ENCODE measurements at places on chromosomes 6 and 20. TPM values are rescaled to one million over a fixed set of nuclear protein-coding genes. Genes with fewer than 3 reads are reported as not detected.

PKHD1 gene
- not detected for polyA plus RNA-seq

MCM8 gene
- 4.7 TPM for polyA plus RNA-seq

LSM14B gene
- polyA plus RNA-seq = 48.2 TPM

C6orf132 gene
- polyA plus RNA-seq = 0.51 TPM

HELZ2 gene
- 7.9 TPM for polyA plus RNA-seq

DCDC2 gene
- polyA plus RNA-seq = not detected

DNA sequence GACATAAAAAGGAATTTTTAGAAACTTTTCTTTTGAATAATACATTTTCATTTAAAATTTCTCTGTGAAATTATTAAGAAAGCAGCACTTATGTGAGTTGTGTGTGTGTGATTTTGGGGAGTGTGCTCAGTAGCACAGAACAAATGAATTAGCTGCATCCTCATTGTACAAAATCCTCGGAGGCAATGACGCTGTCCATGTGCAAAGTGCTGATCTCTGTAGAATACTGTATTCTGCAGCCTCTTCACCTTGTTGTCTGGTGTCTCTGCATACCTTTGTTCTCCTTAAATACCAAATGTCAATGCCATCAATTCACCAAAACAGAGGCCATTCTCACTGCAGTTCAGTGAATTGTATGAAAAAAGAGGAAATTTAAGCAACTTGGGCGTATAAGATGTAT, 838.4 kb downstream of the QKI start:
- DNase-seq = no peak

- DNase-seq = no peak
Observed at GRCh38 chr20:7171911-7172310, 404.4 kb downstream of the BMP2 start.

Measured in BJ (cell line).